ENCODE measurements at places on chromosomes 5 and 9. TPM values are rescaled to one million over a fixed set of nuclear protein-coding genes. Genes with fewer than 3 reads are reported as not detected.

The FBN2 gene
- 37.9 TPM for polyA plus RNA-seq

The TRMT10B gene
- polyA plus RNA-seq, result 11.3 TPM

The PGM5 gene
- 61.6 TPM for polyA plus RNA-seq

The TAF11L4 gene
- polyA plus RNA-seq, result not detected

The DIRAS2 gene
- 1.1 TPM for polyA plus RNA-seq

The PITX1 gene
- polyA plus RNA-seq, result 4.6 TPM

The SPARC gene
- polyA plus RNA-seq, result 3,722 TPM

The N4BP3 gene
- polyA plus RNA-seq, result 31.8 TPM

DNA sequence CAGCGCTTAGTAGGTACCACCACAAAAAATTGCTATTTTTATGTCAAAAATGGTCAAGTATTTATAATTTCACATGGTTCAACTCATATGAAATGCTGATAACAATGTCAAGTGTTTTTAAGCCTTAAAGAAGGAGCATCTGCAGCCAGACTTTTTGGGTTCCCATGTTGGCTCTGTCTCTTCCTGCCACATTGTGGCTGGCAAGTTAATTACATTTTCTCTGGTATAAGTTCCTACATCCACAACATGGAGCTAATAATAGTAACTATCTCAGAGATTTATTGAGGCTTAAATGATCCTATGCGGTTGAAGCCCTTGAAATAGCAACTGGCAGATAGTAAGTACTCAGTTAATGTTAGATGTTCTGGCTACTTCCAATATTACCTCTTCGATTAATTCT lies 5.4 kb downstream of the ATP10B start:
- DNase-seq, result no peak

- DNase-seq, result no peak
These were observed 84.7 kb upstream of the MAST4 start for GRCh38 chr5:66511491-66511890.

DNA sequence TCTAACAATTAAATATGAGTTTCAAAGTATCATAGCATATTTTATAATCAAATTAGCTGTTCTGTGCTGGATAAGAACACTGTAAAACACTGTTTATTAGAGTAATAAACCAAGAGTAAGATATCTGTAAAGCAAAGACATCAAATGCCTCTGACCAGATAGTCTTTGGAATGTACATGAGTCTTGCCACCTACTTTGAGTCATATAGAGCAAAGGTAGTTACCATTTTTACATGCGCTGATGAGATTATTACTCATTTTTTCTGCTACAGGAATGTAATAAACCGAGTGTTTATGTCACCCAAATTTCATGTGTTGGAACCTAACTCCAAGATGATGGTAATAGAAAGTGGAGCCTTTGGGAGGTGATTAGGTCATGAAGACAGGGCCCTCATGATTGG lies 654.5 kb downstream of the CETN3 start:
- DNase-seq, result no peak

- no peak for DNase-seq
These were observed 6.2 kb downstream of the IL17B start for GRCh38 chr5:149372932-149373331.

- DNase-seq, result no peak
These were observed 55.5 kb upstream of the MEF2C start for GRCh38 chr5:88938488-88938887.

- no peak for DNase-seq
These were observed 88.8 kb upstream of the CTNNA1 start for GRCh38 chr5:138664276-138664943.

DNA sequence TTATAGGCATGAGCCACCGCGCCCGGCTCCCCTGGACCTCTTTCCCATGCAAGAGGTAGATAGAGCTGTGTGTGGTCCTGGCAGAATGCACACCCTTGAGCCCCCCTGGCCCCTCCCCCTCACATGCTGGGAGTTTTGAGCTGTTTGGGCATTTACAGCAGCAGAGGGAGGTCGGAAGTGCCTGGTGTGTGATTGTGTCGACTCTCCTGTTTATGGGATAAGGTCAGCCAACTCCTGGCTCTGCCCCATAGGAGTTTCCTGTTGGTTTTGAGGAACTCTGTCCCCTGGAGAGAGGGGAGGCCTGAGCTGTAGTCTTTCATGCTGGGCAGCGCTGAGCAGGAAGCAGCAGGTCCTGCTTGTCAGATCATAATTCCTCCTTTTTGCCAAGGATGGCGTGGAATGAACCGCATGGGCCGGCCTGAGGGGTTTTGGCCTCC lies 6.0 kb downstream of the LRRC8A start:
- no peak for DNase-seq

DNA sequence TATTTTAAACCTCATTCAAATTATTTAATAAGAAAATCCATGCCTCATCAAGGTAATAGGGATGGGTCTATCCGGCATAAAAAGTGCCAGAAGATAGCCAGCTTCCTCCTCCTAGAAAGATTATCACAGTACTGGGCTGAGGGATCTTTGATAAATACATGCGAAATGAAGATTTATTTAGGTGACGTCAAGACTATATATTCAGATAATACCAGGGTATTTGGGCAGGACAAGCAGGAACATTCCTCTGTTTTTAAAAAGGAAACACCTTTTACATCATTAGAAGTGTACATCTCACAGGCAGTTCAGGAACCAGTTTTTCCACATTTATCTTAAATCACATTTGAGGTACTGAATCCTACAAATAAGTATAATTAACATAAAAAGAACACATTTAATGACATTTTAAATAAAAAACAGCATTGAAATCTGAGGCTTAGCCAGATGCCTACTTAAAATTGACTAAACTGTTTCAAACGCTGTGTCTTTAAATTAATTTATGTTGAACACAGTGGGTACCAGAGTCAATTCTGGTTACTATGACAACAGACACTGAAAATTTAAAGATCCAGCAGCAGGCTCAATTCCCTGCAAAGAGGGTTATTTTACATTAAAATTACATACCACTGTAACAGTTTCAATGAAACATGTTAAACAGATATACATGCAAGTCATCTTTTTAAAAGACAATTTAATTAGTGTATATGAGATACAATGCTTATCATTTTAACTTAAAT lies 124.7 kb upstream of the SLCO6A1 start:
- DNase-seq, result no peak

- no peak for DNase-seq
These were observed 9.9 kb downstream of the BTNL9 start for GRCh38 chr5:181050016-181050415.

- no peak for DNase-seq
These were observed 191.0 kb downstream of the ZSWIM6 start for GRCh38 chr5:61523073-61523472.
